Sigmoid colon (tissue), 7 donors: ENCODE measurements at places on chromosomes 5 and 9.

GRCh38 chr5:4050203-4050602 is 454.6 kb downstream of the IRX1 start:
- no peak overlapping the region for H3K27ac ChIP-seq
- H3K27me3 ChIP-seq, result no peaks in the 10 kb centered on the region
- DNase-seq, result no peak
- H3K4me3 ChIP-seq, result no peak overlapping the region
- H3K4me1 ChIP-seq, result no peaks in the 10 kb centered on the region
- no peaks in the 10 kb centered on the region for H3K36me3 ChIP-seq

GRCh38 chr9:132424857-132425674 is 15.1 kb downstream of the CFAP77 start:
- no peaks in the 10 kb centered on the region for H3K36me3 ChIP-seq
- no peak overlapping the region for H3K4me3 ChIP-seq
- peaks cover 82% of the 10 kb centered on the region for H3K27me3 ChIP-seq
- H3K4me1 ChIP-seq, result no peaks in the 10 kb centered on the region

DNA sequence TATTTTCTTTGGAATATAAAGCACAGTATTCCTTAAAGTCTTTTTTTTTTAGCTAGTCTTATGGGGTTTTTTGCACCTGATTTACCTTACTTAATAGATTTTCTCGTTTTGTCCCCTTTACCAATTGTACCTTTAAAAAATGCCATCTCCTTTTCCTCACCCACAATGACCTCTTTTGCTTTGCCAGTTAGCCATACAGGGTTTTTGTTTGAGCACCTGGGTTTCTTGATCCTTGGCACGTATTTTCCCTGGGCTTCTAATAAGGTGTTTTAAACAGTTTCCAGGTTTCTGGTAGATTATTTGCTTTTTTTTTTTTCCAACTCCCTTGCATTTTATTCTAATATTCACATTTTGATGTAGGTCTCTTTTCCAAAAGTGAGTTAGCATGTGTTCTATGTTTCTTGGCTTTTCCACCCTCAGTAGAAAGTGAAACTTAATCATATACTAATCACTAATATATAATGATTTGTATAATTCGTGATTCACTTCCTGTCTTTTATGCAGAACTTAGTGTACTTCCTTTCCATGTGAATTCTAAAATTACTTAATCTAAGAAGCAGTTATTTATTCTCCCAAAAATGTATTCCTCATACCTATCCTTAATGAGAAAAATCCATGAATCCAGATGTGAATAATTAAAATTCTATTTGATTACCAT is 673.9 kb upstream of the RGMB start:
- H3K4me3 ChIP-seq, result no peak overlapping the region
- no peak overlapping the region for H3K27ac ChIP-seq
- no peaks in the 10 kb centered on the region for H3K27me3 ChIP-seq
- DNase-seq, result no peak
- H3K4me1 ChIP-seq, result no peaks in the 10 kb centered on the region

DNA sequence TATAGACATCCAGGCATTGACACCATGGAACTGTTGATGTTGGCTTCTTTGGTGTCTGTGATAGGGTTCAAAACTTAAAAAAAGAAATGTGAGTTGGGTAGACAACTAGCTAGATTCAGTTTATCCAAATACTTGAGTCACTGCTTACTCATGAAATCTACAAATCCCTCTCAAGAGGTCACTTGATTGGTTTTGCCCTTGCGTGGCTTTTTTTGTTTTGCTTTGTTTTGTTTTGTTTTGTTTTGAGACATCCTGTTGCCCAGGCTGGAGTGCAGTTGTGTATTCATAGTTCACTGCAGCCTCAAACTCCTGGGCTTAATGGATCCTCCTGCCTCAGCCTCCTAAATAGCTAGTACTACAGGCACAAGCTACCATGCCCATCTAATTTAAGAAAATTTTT is 10.5 kb upstream of the ENTREP1 start:
- no peak overlapping the region for H3K4me3 ChIP-seq
- no peaks in the 10 kb centered on the region for H3K27me3 ChIP-seq
- H3K4me1 ChIP-seq, result no peaks in the 10 kb centered on the region
- H3K27ac ChIP-seq, result no peak overlapping the region
- DNase-seq, result no peak

GRCh38 chr5:129909225-129909624 is 5.0 kb downstream of the CHSY3 start:
- H3K27ac ChIP-seq, result no peak overlapping the region
- peaks cover 23% of the 10 kb centered on the region for H3K27me3 ChIP-seq
- DNase-seq, result no peak
- peaks cover 14% of the 10 kb centered on the region for H3K4me1 ChIP-seq
- H3K36me3 ChIP-seq, result no peaks in the 10 kb centered on the region
- no peak overlapping the region for H3K4me3 ChIP-seq

DNA sequence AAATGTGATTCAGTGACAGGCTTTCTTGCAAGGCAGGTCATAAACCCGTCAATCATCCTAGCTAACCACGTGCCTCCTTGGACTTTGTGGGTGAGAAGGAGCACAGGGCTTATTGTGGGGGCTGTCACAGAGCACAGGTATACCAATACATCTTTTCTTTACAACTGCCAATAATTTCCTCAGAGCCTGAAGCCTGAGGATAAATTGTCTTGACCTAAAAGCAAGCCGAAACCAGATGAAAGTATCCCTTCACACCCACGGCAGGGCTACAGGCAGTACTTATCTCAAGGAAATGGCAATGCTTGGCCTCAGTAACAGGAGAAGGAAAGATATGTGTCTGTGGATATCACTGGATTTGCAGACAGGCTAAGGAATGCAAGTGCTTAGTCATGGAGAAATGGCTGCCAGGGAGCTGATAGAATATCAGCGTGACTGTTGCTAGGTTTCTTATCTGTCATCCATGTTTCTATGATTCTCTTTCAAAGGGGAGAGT is 90.3 kb upstream of the ZNF366 start:
- H3K27ac ChIP-seq, result no peak overlapping the region
- no peaks in the 10 kb centered on the region for H3K4me1 ChIP-seq
- H3K4me3 ChIP-seq, result no peak overlapping the region
- no peak for DNase-seq
- no peaks in the 10 kb centered on the region for H3K36me3 ChIP-seq
- H3K27me3 ChIP-seq, result no peaks in the 10 kb centered on the region

DNA sequence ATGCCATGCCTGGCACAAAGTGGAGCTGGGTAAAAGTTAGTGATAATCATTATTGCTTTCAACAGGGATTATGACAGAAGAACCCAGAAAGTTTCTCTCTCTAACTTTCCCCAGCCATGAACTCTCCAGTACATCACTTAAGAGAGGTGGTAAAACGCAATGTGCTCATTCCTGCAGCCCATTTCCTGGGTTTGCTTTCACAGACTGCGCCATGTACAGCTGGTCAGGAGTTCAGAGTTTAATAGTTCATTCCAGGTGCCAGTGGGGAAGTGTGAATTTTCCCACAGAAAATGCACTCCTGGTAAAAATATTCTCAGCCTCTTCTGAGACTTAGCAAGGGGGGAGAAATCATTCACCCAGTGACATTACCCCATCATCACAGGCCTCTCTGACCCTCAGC is 35.5 kb downstream of the ADAM19 start:
- peaks cover 24% of the 10 kb centered on the region for H3K36me3 ChIP-seq
- H3K27me3 ChIP-seq, result no peaks in the 10 kb centered on the region
- no peak for DNase-seq
- H3K4me1 ChIP-seq, result peaks cover 95% of the 10 kb centered on the region

DNA sequence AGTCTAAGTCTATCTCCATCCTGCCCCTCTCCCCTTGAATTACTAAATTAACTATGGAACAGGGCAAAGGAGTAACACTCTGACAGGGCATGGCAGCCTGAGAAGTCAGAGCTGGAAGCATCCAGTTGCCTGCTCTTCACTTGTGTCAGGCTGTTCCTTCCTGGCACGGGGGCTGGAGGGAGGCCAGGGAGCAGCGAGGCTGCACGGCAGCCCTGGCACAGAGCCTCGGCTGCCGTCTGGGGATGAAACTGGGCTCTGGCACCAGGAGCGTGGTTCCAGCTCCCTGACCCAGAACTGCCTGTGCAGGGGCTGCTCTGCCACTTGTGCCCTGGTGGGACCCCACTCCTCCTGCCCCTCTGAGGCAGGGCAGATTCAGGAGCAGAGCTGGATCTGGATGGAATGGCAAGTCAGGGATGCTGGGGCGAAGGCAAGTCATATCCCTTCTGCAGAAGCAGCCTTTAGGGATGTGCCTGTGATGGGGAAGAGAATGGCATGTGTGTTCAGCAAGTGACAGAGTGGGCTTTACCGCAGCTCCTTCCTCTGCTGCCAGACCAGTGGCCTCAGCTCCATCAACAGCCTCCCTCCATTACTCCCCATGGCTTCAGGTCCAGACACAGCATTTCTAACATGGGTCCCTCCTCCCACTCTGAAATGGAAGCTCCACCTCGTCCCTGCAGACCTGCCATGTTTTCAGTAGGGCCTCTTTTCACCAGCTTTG is 42.2 kb upstream of the PDE8B start:
- H3K4me3 ChIP-seq, result no peak overlapping the region
- no peaks in the 10 kb centered on the region for H3K36me3 ChIP-seq
- H3K4me1 ChIP-seq, result no peaks in the 10 kb centered on the region
- peak overlapping the region; percentile 72 for H3K27ac ChIP-seq
- H3K27me3 ChIP-seq, result no peaks in the 10 kb centered on the region

GRCh38 chr5:103428411-103428871 is 134.1 kb downstream of the NUDT12 start:
- no peaks in the 10 kb centered on the region for H3K27me3 ChIP-seq
- no peak overlapping the region for H3K27ac ChIP-seq
- H3K36me3 ChIP-seq, result no peaks in the 10 kb centered on the region
- no peak for DNase-seq
- no peaks in the 10 kb centered on the region for H3K4me1 ChIP-seq

GRCh38 chr5:17203329-17204132 is 13.9 kb upstream of the BASP1 start:
- no peaks in the 10 kb centered on the region for H3K27me3 ChIP-seq
- no peaks in the 10 kb centered on the region for H3K4me1 ChIP-seq
- H3K36me3 ChIP-seq, result no peaks in the 10 kb centered on the region
- DNase-seq, result peak; percentile 64
- no peak overlapping the region for H3K4me3 ChIP-seq
- no peak overlapping the region for H3K27ac ChIP-seq

DNA sequence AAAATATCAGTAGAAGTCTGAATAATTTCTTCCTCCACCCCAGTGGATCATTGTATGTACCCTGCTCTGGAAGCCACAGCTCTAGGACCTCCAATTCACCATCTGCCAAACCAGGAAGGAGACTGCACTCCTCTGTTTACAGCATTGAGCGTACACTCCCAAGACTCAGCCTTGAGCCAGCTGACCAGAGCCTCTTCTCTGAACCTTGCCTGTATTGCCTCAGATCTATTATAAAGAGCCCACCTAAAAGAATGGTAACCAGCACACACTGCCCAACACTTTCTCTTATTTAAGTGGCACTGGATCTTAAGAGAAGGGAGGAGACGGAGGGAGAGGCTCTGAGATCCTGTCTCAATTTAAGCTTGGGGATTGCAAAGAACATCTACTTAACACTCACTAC is 217.8 kb upstream of the RASEF start:
- no peaks in the 10 kb centered on the region for H3K27me3 ChIP-seq
- no peaks in the 10 kb centered on the region for H3K4me1 ChIP-seq
- no peaks in the 10 kb centered on the region for H3K36me3 ChIP-seq
- no peak for DNase-seq

GRCh38 chr5:107519900-107520354 is 150.8 kb downstream of the EFNA5 start:
- no peak for DNase-seq
- H3K4me1 ChIP-seq, result no peaks in the 10 kb centered on the region
- no peaks in the 10 kb centered on the region for H3K27me3 ChIP-seq
- no peaks in the 10 kb centered on the region for H3K36me3 ChIP-seq
- H3K27ac ChIP-seq, result no peak overlapping the region

DNA sequence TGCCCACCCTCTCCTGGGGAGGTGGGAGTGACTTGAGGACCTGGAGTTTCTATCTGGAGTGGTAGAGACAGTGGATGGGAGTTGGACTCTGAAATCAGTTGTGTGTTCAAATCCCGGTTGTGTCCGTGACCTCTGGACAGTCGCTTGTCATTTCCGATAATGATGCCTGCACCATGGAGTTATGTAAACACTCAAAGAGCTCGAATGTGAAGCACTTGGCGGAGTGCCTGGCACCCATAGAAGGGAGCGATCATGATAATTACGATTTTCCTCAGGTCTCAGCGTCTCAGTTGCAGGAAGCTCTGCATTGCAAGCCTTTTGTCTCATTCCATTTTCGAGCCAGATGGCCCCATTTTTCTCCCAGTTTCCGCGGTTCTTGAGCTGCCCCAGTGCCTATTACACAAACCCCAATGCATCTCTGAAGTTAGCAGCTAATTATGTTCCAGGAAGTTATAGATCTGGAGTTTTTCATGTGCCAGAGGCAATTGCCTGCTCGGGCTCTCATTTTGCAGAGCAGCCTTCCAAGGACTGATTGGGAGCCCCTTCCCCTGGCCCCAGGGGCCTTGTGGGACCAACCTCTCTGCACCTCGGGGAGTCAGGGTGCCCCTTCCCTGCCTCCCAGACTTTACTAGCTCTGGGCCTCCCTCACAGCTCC is 175.5 kb upstream of the MVB12B start:
- H3K4me3 ChIP-seq, result peak overlapping the region; percentile 20
- no peaks in the 10 kb centered on the region for H3K27me3 ChIP-seq
- no peaks in the 10 kb centered on the region for H3K36me3 ChIP-seq
- peaks cover 14% of the 10 kb centered on the region for H3K4me1 ChIP-seq
- DNase-seq, result no peak

DNA sequence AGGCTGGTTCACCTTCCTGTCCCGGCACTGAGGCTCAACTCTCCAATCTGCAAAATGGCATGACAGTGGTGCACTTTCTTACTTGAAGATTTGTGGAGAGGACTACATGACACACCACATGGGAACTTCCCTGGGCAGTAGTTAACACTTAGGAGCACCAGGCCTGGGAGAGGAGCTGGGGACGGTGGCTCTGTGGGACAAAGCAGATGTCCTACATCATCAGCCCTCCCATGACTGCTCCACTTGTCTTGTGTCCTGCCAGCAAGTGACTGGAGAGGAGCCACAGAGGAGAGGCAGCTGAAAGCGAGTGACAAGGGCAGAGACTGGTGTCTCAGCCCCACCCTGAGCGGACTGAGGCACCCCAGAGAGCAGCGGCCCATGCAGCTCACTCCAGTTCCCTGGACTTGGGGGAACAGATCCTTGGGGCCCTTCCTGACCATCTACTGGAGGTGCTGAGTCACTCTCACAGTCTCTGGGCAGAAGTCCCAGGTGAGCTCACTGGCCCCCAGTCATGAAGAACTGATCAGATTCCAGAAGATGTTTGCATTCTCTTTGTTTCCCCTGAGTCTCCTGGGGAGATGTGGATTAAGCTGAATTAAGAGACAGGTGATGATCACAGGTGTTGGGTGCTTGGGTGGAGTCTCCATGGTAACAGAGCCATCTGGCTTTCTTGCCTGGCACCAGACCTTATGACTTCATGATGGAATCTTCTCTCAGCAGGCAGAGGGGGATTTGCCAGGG is 13.2 kb upstream of the SLC25A48 start:
- no peak overlapping the region for H3K27ac ChIP-seq
- H3K27me3 ChIP-seq, result no peaks in the 10 kb centered on the region
- no peak for DNase-seq
- no peaks in the 10 kb centered on the region for H3K4me1 ChIP-seq
- no peak overlapping the region for H3K4me3 ChIP-seq
